ENCODE measurements at places on chromosomes 3 and 15. TPM values are rescaled to one million over a fixed set of nuclear protein-coding genes. Genes with fewer than 3 reads are reported as not detected.

- H3K27ac ChIP-seq = peak overlapping the region; percentile 89
- no peak overlapping the region for H3K4me3 ChIP-seq
- no peaks in the 10 kb centered on the region for H3K36me3 ChIP-seq
- DNase-seq = no peak
These were observed 93.2 kb upstream of the MBNL1 start for GRCh38 chr3:152175528-152175889.

GRCh38 chr15:77599899-77600298, 32.8 kb downstream of the LINGO1 start:
- DNase-seq = no peak
- H3K27ac ChIP-seq = no peak overlapping the region
- H3K4me3 ChIP-seq = no peak overlapping the region

GRCh38 chr3:28250999-28251398, 9.6 kb downstream of the CMC1 start:
- no peaks in the 10 kb centered on the region for H3K27me3 ChIP-seq
- peaks cover 5% of the 10 kb centered on the region for H3K4me1 ChIP-seq
- peaks cover 2% of the 10 kb centered on the region for H3K36me3 ChIP-seq
- H3K27ac ChIP-seq = no peak overlapping the region
- no peak overlapping the region for H3K4me3 ChIP-seq
- DNase-seq = no peak

DNA sequence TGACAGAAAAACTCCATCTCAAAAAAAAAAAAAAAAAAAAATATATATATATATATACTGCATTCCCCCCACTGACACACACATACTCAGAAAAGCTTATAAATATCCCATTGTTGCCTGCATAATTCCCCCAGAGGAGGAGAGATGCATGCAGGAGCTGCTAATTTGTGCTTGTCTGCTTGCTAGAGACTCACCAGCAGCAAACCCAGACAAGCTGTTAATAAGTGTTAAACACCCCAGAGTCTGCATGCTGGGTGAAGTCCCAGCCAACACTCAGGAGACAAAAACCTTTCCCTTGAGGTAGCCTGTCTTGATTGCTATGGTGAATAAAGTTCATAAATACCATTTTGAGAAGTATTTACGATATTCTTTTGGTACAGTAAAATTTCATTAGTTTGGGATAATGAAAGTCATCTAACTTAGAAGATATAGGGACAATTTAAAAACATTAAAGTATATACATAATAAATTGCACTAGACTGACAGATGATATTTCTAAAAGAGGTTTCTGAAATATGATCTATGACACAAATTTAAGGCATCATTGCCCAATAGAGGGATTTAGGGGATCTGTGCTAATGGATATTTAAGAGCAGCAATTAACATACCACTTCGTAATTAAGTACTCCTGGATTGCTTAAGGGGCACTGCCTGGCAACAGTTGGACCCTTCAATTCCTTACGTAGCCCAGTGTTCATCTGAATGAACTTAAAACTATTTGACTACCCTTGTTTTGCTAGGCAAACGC, 400.0 kb upstream of the C2CD4B start:
- no peaks in the 10 kb centered on the region for H3K27me3 ChIP-seq
- H3K4me3 ChIP-seq = no peak overlapping the region
- no peaks in the 10 kb centered on the region for H3K36me3 ChIP-seq
- no peak for DNase-seq
- H3K4me1 ChIP-seq = peaks cover 9% of the 10 kb centered on the region

GRCh38 chr3:148998715-148999423, 7.5 kb downstream of the GYG1 start:
- no peaks in the 10 kb centered on the region for H3K27me3 ChIP-seq
- H3K4me3 ChIP-seq = no peak overlapping the region
- H3K4me1 ChIP-seq = peaks cover 15% of the 10 kb centered on the region
- H3K36me3 ChIP-seq = peaks cover 25% of the 10 kb centered on the region
- no peak for DNase-seq

DNA sequence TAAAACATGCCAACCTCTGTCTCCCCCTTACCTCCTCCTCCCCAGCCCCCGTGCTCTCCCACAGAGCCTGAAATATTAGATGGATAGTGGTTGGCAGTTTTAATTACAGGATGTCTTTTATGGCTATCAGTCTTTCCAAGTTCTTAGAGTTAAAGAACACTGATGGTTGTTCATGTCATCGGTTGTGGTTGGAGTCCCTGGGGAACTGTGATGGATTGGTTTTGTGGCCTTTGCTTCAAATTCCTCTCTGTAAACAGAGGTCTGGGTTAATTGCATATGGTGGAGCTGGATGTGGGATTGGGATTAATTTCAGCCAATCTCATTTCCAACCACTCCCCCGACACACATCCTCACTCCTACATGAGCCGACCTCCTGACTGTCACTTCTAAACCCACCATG, 164.5 kb upstream of the PROK2 start:
- H3K36me3 ChIP-seq = no peaks in the 10 kb centered on the region
- no peak overlapping the region for H3K4me3 ChIP-seq
- no peaks in the 10 kb centered on the region for H3K4me1 ChIP-seq
- no peak for DNase-seq

GRCh38 chr3:151264605-151265004, 13.7 kb downstream of the P2RY14 start:
- H3K27me3 ChIP-seq = no peaks in the 10 kb centered on the region
- H3K27ac ChIP-seq = no peak overlapping the region
- no peak overlapping the region for H3K4me3 ChIP-seq
- peaks cover under 1% of the 10 kb centered on the region for H3K4me1 ChIP-seq
- DNase-seq = no peak

GRCh38 chr3:78857494-78858111, 910.2 kb downstream of the ROBO1 start:
- no peaks in the 10 kb centered on the region for H3K36me3 ChIP-seq
- no peak overlapping the region for H3K27ac ChIP-seq
- H3K4me1 ChIP-seq = peaks cover 9% of the 10 kb centered on the region

- H3K36me3 ChIP-seq = peaks cover 20% of the 10 kb centered on the region
- H3K27me3 ChIP-seq = no peaks in the 10 kb centered on the region
- DNase-seq = no peak
- peaks cover 29% of the 10 kb centered on the region for H3K4me1 ChIP-seq
- H3K4me3 ChIP-seq = no peak overlapping the region
These were observed 39.7 kb downstream of the NBEAL2 start for GRCh38 chr3:47019201-47019600.

GRCh38 chr3:123449997-123450604, 1.2 kb upstream of the ADCY5 start:
- no peaks in the 10 kb centered on the region for H3K36me3 ChIP-seq
- H3K4me3 ChIP-seq = peak overlapping the region; percentile 71
- H3K4me1 ChIP-seq = peaks cover 17% of the 10 kb centered on the region
- H3K27ac ChIP-seq = no peak overlapping the region
- H3K27me3 ChIP-seq = peaks cover 32% of the 10 kb centered on the region
- DNase-seq = no peak

DNA sequence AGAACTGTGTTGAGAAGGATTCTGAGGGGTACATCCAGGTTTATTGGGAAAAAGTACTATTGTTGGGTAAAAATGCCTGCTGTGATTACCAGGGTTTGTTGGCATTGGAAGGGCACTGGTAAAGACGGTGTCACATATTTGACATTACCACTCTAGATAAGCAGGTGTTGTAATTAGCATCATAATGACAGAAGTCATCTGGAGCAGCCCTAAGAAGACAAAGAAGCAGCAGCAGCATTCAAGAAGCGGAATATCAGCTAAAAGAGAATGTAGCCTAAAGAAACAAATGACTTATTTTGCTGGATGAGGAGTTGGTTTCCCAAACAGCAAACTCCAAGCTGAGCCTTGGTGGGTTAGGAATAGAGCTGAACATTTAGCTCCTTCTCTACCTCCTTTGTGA, 30.5 kb upstream of the ZFAND6 start:
- no peaks in the 10 kb centered on the region for H3K36me3 ChIP-seq
- peaks cover 17% of the 10 kb centered on the region for H3K4me1 ChIP-seq
- H3K4me3 ChIP-seq = no peak overlapping the region
- H3K27me3 ChIP-seq = peaks cover 3% of the 10 kb centered on the region
- no peak for DNase-seq

DNA sequence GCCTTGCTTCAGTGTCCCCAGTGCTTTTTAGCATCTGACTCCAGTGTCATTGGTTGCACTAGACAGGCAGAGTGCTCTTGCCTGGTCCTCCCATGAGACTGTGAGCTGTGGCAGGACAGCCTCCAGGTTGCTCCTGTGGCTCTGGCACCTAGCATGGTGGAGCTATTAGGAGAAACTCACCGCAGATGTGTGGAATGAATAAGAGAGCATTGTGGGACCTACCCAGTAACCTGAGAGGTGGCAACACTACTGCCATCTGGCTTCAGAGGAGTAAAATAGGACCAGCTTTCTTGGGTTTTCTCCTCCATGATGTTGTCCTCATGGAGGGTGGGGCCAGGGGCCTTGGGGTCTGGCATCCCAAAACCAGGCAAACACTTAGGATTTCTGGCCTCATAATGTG, 183.6 kb downstream of the EPHB1 start:
- no peaks in the 10 kb centered on the region for H3K36me3 ChIP-seq
- H3K4me3 ChIP-seq = no peak overlapping the region
- no peak overlapping the region for H3K27ac ChIP-seq
- H3K4me1 ChIP-seq = no peaks in the 10 kb centered on the region

DNA sequence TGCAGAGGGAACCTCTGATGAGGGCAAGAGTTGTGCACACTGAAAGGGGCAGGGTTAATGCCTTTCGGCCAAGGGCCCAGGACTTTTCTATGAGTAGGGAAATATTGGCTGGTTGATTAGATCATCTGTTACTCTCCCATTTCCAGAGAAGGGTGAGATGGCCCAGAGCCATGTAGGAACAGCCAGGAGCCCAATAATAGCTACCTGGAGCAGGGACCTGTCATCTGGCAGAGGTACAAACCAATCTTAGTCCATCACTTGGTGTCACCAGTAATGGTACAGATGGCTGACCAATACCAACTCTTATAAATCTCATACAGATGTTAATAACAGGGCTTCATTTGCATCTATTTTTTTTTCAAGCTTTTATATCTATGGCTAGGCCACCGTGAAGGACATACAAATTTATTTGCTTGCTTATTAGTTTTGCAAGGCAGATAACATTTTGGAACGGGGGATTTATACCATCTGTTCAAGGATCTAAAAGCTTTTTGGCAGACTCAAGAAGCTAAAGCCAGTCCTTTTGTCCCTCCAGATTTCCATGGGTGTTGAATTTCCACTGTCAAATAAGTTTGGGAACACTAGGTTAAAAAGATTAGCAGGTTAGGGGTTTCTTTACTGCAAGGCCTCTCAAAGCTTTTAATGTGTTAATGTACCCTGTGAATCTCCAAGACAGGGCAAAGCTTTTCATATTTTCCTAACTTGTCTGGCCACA, 79.3 kb downstream of the TNIK start:
- H3K4me1 ChIP-seq = peaks cover 45% of the 10 kb centered on the region
- H3K4me3 ChIP-seq = no peak overlapping the region
- H3K27ac ChIP-seq = no peak overlapping the region
- DNase-seq = no peak
- H3K36me3 ChIP-seq = no peaks in the 10 kb centered on the region

The HACD3 gene
- total RNA-seq = 80.4 TPM

The DCUN1D1 gene
- total RNA-seq = 52.6 TPM

The SGO1 gene
- 5.0 TPM for total RNA-seq

The ARPP21 gene
- 4.9 TPM for total RNA-seq

The VIPR1 gene
- 6.1 TPM for total RNA-seq

The PARP15 gene
- total RNA-seq = not detected

The PLA2G4B gene
- 2.9 TPM for total RNA-seq

The APOD gene
- total RNA-seq = 2.1 TPM
